Hematopoietic multipotent progenitor cell treated with erythropoietin and hydrocortisone succinate and interleukin-3 and kit ligand, for 8 days (in vitro differentiated cells): ENCODE measurements at places on chromosomes 4 and X.

DNA sequence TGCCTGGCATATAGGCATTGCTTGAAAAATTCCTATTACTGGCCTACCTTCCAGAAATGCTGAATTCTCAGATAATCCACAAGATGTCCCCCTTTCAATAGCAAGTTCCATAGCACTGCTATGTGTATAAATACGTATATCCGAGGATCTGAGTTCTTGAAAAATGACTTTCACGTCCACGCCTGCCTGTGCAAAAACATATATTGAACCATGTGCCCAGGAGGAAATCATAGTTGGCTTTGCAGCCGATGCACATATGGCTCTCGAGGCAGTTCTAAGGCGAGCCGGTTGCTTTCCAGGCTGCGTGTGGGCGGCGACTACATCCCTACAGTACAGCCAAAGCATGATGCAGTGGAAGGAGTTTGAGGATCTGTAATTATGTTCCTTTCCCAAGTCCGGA lies 55.4 kb upstream of the ESX1 start:
- peak; percentile 1 for DNase-seq

DNA sequence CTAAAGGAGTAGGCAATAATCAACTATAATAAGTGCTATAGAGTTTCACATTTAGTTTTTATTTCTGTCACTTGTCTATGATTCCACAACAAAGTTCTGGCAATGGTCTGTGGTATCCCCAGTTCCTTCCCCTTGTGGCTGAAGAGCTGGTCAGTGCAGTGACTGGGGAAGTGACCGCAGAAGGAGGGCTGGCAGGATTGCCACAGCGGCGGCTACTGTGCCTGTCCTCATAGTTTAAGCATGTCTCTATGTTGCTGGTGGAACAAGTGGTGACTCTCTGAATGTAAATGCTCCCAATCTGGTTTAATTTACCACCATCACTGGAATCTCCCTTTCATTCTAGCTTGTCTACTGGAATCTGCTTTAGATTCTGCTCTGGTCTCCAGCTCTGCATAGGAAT lies 170.6 kb upstream of the GK2 start:
- peak; percentile 19 for DNase-seq

- no peak for DNase-seq
Observed at GRCh38 chr4:1321486-1321885, 25.5 kb upstream of the UVSSA start.

GRCh38 chr4:6680372-6681034 lies 13.2 kb upstream of the S100P start:
- no peak for DNase-seq

GRCh38 chr4:44368413-44369167 lies 80.0 kb downstream of the KCTD8 start:
- DNase-seq: no peak

DNA sequence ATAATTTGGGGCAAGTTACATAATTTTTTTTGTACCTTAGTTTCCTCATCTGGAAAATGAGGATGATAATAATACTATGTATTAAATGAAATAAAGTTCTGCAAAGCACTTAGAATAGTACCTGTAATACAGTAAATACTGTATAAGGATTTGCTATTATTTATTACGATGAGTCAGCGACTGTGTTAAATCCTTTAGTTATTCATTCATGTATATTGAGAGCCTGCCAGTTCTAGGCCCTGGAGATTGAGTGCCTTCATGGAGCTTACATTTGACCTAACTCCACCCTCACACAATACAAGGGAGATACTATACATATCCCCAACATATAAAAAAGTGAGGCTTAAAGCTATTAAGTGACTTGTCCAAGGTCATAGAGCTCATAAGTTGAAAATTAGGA lies 67.0 kb upstream of the CITED1 start:
- DNase-seq: no peak

- DNase-seq: no peak
Observed at GRCh38 chr4:122542411-122543236, 78.2 kb downstream of the IL21 start.

DNA sequence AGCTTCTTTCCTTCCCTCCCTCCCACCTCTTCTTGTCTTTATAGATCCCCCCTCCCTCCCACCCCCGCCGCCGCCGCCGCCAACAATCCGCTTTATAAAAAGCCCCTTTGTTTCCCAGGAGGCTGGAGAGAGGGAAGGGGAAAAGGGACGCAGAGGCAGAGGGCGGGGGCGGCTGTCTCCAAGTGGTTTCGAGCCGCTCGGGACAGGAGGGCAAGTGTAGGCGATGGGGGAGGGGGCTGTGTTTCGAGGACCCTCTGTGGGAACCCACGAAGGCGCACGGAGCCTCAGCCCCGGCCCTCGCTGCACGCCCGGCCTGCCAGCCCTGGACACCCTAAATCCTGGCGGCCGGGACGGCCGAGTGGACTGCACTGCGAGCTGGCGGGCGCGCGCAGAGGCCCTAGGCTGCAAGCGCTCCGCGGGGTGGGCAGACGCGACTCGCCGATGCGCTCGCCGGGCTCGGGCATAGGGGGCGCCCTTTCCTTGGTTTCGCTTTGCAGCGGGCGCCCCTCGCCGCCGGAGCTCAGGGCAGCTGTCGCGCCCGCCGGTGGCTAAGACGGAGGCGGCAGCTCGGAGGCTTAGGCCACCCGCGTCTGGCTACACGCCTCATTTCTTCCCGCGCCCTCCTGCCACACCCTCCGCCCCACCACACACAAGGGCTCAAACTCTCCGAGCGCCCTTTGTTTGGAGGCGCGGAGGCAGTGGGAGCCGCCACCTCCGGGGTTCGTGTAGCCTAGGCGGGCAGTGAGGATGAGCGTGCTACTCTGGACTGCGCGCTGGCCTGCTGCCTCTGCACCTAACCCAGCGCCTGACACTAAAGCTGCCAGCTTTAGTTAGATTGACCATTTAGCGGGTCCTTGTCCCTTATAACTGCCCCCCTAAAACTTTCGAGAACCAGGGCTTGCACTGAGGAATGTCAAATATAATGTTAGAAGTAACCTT lies 2.2 kb downstream of the MAMLD1 start:
- peak; percentile 63 for DNase-seq

- peak; percentile 85 for DNase-seq
Observed at GRCh38 chrX:40043895-40044294, 53.9 kb downstream of the BCOR start.

DNA sequence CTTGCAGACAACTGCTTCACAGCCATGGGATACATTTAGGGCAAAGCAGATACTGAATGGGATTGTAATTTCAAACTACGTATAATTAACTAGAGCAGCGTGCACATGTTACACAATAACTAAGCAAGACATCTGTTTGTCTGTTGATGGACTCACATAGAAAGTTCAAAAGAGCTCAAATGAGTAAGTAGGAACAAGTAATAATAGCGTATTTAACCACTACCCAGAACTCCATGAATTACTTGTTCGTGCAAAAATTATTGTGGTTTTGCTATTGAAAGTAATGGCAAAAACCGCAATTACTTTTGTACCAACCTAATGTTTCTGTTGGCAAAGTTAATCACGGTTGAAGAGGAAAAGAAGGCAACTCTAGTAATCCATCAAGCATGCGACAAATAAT lies 825.4 kb downstream of the PCDH18 start:
- no peak for DNase-seq

GRCh38 chr4:19776021-19776459 lies 475.7 kb upstream of the SLIT2 start:
- no peak for DNase-seq

DNA sequence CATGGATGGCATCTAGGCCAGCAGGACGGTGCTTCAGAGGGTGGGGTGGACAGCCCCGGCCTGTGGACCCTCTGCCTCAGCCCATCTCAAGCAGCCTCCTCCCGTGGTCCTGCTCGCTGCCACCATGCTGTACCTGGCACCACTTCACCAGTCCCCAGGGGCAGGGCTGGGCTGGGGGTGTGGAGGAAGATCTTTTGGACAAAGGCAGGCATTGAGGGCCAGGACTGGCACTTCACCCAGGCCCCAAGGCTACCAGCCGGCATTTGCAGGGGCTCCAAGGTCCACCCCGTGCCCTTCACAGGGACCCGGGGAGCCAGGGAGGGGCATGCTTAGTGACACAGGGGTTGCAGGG lies 713 bp downstream of the PLXNB3 start:
- DNase-seq: no peak

- DNase-seq: no peak
Observed at GRCh38 chr4:150886597-150886996, 128.5 kb downstream of the LRBA start.

DNA sequence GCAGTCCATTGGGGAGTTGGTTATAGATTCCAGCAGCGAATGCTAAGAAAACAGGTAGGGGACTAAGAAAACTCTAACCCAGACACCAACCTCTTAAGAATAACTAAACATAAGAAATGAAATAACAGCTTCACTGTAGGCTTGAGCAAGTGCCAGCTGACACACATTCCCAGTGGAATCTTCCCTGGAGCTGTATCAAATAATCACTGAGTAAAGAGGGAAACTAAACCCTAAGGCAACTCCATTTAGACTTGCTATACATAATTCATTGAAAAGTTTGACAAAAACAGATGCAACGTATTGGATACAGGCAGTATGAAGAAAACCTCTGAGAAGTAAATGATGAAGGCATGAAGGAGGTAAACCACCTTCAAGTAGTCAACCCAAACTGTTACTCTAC lies 293.5 kb downstream of the OPHN1 start:
- DNase-seq: no peak

DNA sequence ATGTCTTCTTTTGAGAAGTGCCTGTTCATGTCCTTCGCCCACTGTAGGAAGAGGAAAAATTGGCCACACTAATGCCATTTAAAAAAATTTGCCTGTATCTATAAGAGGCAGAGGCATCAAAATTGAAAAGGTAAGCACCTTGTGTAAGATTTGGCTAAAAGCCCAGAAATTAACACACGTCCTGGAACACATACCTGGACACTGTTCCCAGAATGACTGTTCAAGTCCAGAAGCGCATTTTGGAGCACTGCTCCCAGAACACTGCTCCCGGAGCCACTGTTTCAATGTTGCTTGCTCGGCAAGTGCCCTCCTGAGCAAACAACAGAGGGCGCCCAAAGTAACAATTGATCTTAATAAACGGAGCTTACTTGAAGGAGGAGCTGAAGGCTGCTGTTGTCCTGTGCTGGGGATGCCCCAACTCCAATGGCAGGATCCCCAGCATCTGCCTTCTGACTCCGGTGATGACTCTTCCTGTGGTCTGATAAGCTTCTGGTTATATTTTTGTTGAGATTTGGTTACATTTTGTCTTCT lies 1958.6 kb downstream of the C4orf33 start:
- no peak for DNase-seq

DNA sequence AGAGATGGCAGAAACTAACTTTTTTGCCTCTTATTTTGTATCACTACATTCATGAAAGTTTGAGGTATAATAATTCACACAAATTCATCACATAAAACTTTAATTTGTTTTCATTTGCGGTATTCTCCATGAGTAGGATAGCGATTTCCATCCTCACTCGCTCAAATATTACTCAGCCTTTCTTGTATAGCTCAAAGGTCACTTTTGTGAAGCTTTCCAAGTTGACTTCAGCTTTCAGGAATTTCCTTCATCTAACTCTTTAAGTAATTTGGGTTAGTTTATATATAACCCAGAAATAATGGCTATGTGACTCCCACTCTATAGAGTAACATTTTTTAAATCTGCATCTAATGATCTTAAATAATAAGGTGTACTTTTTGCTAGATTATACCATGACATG lies 314.4 kb downstream of the IL1RAPL1 start:
- no peak for DNase-seq

GRCh38 chrX:132958091-132958703 lies at the start of gene HS6ST2:
Gene HS6ST2, minus strand, starts transcription at chrX:132958629.
- no peak for DNase-seq
